ENCODE measurements at places on chromosomes 6 and 20.

- no peak for DNase-seq
These were observed 296.4 kb downstream of the HACE1 start for GRCh38 chr6:104563306-104563705.

- no peak for DNase-seq
These were observed 143.5 kb upstream of the NOX3 start for GRCh38 chr6:155599160-155599559.

GRCh38 chr6:89161326-89162046, 15.6 kb downstream of the PM20D2 start:
- DNase-seq, result no peak

- DNase-seq, result no peak
These were observed 72.0 kb downstream of the SOX4 start for GRCh38 chr6:21665392-21666200.

DNA sequence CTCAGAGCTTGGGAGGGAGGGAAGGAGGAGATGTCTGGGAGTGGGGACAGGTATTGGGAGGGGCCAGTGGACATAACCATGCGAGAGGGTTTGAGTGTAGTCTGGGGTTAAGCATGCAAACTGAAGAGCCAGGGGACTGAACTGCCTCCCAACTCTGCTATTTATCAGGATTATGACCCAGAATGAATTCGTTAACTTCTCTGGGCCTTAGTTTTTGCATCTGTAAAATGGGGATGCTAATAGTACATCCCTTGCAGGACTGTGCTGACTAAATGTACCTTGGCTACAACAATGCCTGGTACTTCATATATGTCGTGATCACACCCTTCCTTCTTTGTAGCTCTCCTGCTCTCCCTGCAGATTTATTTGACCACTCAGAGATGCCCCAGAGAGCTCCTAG, 83.6 kb downstream of the MDGA1 start:
- no peak for DNase-seq

GRCh38 chr6:166325383-166326042, 16.8 kb downstream of the SFT2D1 start:
- no peak for DNase-seq

DNA sequence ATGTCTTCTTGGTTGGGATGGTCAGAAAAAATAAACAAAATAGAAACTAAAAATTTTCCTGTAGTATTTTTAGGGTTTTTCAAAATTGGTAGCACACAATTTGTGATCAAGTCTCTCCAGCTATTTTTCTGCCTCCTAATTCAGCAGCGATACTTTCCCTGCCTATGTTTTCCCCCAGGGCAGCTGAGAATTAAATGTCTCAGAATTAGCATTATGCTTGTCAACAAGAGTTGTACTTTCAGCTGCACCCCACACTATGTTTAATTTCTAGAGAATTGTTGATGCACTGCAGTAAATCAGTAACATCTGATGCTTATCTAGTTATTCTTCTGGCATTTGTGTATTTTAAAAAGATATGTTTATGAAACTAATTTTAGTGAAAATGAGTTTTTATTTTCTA, 34.2 kb upstream of the ZNF337 start:
- no peak for DNase-seq

DNA sequence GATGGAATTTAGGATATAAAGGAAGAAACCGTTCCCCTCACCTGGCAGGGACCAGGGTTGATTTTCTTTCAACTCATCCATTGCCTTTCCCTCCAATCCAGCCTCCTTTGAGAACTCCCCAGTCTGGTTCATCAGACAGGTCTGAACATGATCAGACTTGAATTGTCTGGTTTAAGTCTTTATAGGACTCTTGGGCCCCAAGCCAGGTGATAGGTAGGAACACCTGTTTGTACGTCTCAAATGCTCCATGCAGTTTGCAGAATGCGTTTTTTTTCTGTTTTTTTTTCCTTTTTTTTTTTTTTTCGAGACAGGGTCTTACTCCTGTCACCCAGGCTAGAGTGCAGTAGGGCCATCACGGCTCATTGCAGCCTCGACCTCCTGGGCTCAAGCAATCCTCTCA, 4.1 kb upstream of the CEP250 start:
- DNase-seq, result no peak

DNA sequence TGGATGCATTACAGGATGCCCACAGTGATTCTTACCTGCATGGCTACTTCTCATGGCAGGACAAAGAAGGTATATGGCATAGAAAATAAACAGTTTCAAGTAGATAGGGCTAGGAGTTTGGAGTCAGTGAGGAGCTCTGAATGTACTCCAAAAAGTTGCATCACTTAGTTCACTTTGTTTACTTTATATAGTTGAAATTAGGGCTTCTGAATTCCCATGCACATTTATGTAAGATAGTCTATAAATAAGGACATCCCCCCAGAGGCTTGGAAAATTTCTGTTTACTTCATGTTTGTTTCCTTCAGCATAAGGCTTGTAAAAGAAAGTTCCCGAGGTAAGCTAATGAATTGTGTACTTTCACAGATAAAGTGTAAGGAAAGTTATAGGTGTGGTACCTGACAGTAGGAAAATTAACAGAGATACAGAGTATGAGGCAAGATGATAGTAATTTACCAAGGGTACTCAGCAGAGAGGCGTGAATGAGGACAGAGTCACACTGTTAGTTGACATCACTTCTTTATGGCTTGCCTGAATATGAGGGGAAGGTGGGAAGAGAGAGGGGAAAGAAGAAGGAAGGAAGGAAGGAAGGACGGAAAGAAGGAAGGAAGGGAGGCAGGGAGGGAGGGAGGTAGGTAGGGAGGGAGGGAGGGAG, 51.1 kb downstream of the ADTRP start:
- no peak for DNase-seq

- no peak for DNase-seq
These were observed 328.6 kb downstream of the NKAIN2 start for GRCh38 chr6:124132256-124132655.

DNA sequence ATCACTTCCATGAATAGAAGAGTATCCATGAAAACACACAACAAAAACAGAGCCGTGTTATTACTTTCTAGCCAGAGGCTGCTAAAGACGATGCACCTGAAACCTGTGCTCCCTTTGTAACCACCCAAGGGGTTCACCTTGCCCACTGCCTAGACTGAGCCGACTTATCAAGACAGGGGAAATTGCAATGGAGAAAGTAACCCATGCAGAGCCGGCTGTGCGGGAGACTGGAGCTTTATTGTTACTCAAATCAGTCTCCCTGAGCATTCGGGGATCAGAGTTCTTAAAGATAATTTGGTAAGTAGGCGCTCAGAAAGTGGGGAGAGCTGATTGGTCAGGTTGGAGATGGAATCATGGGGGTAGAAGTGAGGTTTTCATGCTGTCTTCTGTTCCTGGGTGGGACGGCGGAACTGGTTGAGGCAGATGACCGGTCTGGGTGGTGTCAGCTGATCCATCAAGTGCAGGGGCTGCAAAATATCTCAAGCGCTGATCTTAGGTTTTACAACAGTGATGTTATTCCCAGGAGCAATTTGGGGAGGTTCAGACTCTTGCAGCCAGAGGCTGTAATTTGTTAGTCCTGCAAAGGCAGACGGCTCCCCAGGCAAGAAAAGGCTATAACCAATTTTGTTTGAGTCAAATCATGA, 366.6 kb downstream of the PREX1 start:
- DNase-seq, result no peak

GRCh38 chr20:45061244-45061643, 39.7 kb downstream of the KCNS1 start:
- DNase-seq, result no peak

GRCh38 chr6:128139519-128139918, 238.7 kb upstream of the THEMIS start:
- DNase-seq, result no peak

DNA sequence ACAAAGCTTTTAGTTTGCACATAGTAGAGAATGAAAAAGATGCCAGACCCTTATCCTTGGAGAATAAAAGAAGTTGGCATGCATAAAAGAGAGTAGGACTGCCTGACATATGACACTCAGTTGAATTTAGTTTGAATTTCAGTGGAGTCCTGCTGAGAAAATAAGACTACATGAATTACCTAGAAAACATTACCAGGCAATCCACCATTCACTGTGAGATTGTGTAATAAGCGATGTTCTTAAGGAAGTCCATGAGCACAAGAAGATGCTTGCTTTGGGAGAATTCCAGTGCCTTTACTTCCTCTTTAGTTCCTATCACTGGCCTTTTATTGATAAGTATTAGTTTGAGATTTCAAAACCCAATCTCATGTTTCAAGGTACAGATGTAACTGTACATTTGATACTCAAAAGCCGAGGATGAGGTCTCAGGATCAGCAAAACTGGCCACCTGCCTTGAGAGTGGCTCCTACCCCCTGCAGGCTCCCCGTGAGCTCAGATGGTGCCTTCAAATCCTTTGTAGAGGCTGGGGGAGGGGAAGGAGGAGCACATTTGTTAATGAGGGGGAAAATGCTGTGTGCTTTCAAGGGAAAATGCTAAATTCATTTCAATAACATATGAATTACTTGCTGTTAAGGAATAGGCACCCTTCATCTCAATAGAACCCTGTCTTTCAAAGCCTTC, 11.2 kb upstream of the UNC93A start:
- DNase-seq, result no peak

- DNase-seq, result no peak
These were observed 923 bp upstream of the ILRUN start for GRCh38 chr6:34697544-34697836.

- DNase-seq, result no peak
These were observed 129.7 kb upstream of the PHACTR1 start for GRCh38 chr6:12586721-12587480.

DNA sequence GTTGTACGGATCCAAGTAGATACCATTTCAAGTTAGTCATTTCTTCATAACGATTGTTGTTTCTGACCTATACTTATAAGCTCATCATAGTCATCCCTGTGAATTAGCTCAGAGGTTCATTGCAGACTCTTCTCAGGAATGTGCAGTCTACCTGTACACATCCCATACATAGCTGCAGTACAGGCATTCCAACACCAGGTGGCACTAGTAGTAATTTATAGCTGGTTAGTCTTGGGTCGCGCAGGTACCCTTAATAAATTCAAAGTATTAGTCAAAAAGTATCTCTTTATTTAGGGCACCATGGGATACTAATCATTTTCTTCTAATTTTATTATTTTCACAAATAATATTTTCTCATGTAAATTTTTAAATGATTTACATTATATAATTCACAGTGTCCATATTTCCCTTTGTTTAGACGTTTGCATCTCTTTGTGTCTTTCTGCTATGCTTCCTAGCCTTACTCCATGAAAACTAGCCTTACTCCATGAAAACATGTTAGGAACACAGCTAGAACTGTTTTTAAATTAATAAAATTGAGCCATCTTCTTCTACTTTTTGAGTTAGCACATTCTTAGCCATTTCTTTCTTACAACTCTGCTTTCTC, 128.6 kb upstream of the FAM83B start:
- peak; percentile 9 for DNase-seq

- no peak for DNase-seq
These were observed 301.2 kb upstream of the SGK1 start for GRCh38 chr6:134619077-134619476.

GRCh38 chr20:59006167-59006863, 739 bp downstream of the CTSZ start:
- no peak for DNase-seq

DNA sequence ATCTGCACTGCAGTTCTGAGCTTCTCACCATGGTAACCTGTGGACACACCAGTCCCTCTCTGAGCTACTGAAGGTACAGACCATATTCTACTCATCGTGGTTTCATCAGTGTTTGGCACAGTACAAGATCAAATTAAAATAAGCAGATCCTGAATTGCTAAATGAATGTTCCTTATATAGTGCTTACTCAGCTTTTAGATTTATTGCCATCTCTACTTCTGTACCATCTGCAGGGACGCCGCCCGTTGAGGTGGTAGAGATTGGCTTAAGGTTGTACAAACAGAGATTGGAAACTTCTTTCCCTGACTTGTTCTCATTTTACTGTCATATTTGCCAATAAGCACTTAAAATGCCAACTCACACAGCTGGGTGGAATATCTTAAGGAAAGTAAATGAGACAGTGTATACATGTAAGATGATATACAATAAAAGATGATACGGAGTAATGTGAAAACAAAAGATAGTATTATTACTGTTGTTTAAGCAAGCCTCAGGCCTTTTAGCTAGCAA, 223.4 kb upstream of the FOXQ1 start:
- DNase-seq, result no peak

- no peak for DNase-seq
These were observed 67.6 kb downstream of the MRPL14 start for GRCh38 chr6:44059359-44060346.

GRCh38 chr6:108446629-108447150, 114.0 kb upstream of the FOXO3 start:
- no peak for DNase-seq

DNA sequence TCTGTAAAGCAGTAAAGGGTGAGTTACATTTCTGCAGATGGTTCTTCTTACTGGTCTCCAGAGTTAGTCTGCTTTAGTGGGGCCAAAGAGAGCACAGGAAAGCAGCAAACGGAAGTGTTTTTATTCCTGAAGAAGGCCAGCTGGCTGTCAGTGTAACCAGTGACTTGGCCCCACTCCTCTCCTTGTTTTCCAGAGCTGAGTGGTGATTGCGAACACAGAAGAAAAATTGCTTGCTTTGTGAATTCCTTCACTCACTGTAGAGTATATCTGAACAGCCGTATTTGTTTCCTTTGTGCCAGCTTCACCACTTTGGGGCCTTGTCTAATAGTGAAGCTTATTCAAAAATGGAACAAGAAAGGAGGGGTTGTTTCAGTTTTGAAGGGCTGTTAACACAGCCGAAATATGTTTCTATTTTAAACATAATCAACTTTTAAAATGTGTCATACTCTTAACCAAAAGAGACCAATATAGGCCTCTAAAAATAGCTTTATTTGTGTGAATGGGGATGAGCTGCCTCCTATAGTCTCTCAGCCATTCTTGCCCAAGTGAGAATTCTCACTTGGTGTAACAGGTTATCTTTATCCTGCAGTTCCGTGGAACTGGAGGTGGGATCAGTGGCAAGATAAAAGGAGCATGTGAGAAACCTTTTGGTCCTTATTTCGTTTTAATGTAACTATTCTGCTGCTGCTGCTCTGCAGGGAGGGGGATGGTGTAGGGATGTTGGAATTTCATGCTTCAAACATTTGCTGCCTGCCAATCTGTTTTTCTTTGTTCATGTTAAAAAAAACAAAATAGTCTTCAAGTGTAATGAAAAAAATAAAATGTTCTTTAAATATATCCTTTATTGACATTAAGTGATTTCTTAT, 37.8 kb downstream of the ZC2HC1B start:
- no peak for DNase-seq

DNA sequence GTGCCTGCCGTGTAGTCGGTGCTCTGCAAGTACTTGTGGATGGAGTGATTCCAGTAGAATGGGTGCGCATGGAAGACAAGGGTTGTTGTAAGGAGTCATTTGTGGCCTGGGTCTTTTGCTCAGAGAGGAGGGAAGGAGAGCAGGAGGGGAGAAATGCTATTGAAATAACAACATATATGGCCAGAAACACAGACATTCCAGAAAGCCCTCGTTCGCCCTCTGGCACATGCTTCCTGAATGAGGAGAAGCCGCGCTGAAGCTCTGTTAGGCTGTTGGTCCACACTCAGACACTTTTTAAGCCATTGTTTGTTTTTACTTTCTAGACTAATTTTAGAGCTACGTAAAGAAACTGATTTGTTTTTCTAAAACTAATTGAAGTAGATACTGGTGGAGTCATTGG, 107.4 kb downstream of the RPP40 start:
- no peak for DNase-seq
